ENCODE measurements at places on chromosomes 6 and 20. TPM values are rescaled to one million over a fixed set of nuclear protein-coding genes. Genes with fewer than 3 reads are reported as not detected.

SDC4 gene
- total RNA-seq: 7.5 TPM

VWA7 gene
- 5.4 TPM for total RNA-seq

RBL1 gene
- 48.9 TPM for total RNA-seq

- DNase-seq: no peak
These were observed 106.7 kb downstream of the MAP3K5 start for GRCh38 chr6:136685540-136686108.

- DNase-seq: no peak
These were observed 306.9 kb downstream of the QKI start for GRCh38 chr6:163721435-163721834.

LKAAEAR1 gene
- total RNA-seq: 0.44 TPM

DNA sequence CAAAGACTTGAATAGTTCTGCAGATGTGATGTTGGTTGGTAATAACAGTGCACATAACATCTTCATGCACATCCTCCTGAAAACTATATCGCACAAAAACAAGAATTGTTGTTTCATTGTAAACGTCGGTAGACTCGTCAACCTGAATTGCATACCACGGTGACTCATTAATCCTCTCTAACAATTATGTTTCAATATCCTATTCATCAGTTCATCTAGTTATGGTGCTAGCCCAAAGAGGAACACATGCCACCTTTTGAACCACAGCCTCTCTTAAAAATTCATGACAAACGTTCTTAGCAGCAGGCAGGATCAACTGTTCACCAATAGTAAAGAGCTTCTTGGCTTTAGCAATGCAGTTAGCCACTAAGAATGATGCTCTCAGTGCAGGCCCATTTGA lies 25.0 kb downstream of the CRYBG1 start:
- no peak for DNase-seq

DNA sequence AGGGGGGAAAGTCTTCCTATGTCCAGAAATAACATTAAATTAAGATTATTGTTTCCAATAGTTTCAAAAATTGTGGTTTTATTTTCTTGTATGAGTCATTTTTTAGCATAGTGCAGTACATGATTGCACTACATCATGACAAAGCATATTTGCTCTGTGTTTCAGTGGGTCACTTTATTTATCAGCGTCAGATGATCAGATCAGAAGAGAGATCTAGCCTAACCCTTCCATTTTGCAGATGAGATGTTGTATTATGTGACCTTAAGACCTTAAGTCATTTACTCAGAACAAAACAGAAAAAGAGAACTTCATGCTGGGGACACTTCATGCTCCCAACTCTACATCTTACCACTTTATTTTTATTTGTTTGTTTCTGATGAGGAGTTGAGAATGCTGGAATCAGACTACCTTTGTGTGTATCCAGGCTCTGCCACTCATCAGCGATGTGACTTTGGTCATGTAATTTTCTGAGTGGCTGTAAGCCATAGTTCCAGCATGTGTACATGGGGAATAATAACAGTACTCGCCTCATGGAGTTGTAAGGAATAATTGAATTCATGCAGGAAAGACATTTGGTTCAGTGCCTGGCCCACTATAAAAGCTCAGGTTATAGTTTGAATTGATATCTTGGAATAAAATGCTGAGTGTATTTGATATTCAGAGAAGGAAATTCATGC lies 13.5 kb downstream of the EYA4 start:
- DNase-seq: no peak

DNA sequence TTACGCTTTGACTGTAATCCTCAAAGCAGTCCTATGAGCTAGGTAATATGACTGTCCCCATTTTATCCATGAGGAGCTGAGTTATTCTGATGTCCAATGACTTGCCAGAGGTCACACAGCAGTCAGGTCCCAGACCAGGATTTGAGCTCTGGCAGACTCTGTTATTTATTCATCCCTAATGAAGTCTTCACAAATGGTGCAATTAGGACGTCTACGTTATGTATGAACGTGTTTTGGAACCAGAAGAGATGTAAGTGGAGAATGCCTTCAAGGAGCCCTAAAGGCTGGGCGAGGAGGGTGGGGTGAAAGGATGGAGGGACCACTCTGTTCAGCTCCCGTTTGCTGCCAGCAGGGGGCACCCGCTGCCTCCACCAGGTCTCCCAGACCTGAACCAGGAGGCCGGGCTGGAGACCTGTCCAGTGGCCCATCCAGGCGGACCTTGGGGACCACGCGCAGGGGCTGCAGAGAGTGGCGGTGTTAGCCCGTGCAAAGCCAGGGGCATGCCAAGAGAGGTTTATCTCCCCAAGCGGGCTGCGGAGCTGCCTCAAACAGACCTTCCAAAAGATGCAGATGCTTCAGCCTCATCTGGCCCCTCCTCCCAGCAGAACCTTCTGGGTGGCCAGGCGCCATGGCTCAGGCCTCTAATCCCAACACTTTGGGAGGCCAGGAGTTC lies 15.2 kb upstream of the ZNF335 start:
- DNase-seq: peak; percentile 79

GRCh38 chr6:1834207-1834606 lies 224.5 kb downstream of the FOXC1 start:
- no peak for DNase-seq

GRCh38 chr6:23308166-23308565 lies 738.8 kb downstream of the HDGFL1 start:
- no peak for DNase-seq

DNA sequence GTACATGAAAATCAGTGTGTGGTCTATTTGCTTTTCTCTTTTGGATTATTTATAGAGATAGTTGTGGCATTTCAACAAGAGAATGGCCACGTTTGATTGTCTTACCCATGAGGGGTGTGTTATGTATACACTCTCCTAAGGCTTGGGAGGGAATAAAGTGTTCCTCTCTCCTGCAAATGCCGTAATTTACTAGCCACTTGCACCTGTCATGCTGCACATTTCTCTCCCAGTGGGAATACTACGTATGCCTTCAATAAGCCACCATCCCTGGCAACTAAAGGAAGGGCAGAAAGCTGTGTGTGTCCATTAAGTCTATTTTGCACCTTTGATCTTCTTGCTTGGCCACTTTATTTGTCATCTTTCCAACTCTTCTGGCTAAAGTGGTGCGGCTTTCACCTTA lies 541.2 kb downstream of the QKI start:
- no peak for DNase-seq

DNA sequence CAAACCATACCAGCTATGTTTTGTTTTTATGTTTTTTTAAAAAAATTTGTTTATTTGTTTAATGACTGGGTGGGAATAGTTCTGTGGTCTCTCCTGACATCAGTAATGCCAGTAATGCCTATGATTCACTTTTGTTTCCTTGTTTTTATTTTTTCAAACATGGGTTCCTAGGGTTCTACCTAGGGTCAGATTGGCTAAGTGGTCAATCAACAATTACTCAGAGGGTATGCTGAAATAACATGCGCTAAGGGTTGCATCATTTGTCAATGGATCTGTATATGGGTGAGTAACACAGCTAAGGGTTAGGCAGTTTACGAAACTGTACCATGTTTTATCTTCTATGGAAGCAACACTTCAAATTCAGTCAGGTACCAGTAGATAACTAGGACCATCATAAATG lies 583.8 kb upstream of the GJE1 start:
- DNase-seq: no peak

DNA sequence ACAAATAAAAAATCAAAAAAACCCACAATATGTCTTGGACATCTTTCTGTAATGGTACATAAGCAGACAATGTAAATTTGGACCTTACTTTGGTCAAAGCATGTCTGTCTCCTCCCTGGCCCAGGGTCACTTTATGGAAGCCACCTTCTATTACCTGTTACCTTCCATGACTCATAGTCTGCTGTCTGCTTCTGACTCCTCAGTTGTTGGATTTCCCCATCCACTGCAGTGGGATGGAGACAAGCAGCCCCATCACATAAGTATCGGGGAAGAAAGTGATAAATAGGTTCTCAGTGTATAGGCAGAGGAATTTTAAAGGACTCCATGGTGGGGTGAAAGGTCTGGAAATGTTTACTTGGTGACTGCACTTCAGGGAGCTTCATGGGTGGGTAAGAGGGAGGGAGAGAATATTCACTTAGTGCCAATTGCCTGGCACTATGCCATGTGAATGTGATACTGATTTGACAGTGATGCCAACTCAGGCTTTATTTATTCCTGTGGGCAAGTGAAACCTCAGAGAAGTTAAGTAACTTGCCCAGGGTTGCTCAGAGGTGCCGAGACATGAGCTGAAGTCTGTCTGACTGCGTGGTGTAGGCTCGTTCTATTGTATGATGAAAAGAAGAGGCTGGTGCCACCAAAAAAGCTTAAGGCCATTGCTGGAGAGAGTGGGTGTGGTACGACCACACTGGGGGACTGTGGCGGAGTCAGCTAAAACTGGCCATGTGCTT lies 175.6 kb upstream of the RNF24 start:
- no peak for DNase-seq

- no peak for DNase-seq
These were observed 97.9 kb downstream of the MAFB start for GRCh38 chr20:40591119-40591518.

DNA sequence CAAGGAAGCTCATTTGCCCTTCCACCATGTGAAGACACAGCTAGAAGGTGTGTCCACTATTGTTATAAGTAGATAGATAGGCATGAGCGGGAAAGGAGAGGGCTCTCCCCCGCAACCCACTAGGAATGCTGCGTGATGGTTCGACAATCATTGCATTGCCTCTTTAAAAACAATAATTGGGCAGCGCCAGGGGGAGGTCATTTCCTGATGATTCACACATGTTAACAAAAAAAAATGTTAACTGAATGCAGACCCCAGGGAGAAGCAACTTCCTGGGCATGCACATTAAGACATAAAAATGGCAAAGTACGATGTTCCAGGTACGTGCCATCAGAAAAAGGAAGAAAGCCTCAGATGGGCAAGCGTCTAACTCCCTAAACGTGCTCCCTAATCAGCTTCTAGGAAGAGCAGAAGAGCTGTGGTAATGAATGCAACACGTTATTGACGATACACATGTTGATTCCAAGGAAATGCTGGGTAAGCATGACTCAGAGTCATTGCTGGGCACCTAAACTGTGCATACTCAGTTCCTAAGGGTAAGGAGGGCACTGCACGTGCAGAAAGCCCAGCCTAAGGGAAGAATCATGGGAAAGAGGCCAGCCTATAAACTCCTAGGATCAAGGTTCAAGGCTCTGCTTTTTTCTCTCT lies 113.7 kb downstream of the FAM217A start:
- no peak for DNase-seq

GRCh38 chr6:142222022-142222421 lies 75.0 kb downstream of the VTA1 start:
- DNase-seq: no peak

DNA sequence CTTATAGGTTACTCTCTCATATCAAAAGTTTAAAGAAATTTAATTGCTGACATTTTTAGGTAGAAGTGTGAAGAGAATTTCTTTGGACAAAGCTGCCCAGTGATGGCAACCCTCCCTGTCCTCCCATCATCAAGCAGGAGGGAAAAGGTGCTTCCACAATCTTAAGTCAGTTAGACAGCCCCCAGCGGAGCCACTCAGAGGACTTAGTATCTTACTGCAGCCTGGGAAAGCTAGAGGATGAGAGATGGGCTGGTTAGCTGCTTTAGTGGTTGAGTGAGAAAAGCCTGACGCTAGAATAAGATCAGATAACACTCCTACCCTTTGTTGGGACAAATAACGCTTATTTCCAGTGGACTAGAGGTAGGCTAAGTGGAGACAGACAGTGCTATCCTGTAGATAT lies 227.1 kb downstream of the RFPL4B start:
- DNase-seq: no peak

GRCh38 chr6:158624684-158625682 lies 19.6 kb downstream of the DYNLT1 start:
- DNase-seq: no peak

DZANK1 gene
- total RNA-seq: 1.7 TPM

RNF144B gene
- 1.7 TPM for total RNA-seq

SLPI gene
- not detected for total RNA-seq

HLA-DRA gene
- total RNA-seq: 58.8 TPM

HAO1 gene
- total RNA-seq: not detected

- no peak for DNase-seq
These were observed 1068.3 kb downstream of the KHDRBS2 start for GRCh38 chr6:61217714-61218113.

- no peak for DNase-seq
These were observed 78.5 kb downstream of the CBFA2T2 start for GRCh38 chr20:33568378-33568777.

DNA sequence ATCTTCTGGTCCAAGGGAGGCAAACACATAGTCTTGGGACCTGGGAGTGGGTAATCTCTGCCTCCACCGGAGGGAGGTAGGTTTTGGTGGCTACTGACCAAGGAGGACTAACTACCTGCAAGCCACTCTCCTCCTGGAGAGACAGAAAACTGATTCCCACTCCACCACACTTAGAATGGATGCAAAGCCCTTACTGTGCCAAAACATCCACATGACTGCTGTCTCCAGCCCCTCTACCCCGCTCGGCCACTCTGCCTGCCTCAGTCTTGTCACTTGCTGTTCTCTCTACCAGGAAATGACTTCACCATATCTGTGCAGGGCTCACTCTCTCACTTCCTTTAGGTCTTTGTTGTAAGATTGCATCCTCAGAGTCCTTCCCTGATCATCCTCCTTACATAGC lies 129.5 kb upstream of the ARG1 start:
- DNase-seq: peak; percentile 33

DNA sequence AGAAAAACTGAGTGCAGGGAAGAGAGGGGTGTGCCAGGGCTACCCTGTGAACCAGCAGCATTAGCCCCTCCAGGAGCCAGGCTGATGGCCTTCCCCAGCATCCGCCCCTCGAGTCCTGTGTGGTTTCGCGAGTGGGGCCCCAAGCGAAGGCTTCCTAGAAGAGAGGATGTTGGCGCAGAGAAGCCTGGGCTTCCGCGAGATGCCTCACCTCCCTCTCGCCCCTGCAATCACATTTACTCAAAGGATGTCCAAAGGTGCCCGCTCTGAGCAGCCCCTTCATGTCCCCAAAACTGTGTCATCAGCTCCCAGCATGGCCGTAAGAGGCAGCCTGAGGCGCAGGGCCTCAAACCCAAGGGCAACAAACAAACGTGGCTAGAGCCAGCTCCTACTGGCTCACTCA lies 111.7 kb downstream of the PREX1 start:
- DNase-seq: peak; percentile 60

PYGB gene
- 28.7 TPM for total RNA-seq

DNA sequence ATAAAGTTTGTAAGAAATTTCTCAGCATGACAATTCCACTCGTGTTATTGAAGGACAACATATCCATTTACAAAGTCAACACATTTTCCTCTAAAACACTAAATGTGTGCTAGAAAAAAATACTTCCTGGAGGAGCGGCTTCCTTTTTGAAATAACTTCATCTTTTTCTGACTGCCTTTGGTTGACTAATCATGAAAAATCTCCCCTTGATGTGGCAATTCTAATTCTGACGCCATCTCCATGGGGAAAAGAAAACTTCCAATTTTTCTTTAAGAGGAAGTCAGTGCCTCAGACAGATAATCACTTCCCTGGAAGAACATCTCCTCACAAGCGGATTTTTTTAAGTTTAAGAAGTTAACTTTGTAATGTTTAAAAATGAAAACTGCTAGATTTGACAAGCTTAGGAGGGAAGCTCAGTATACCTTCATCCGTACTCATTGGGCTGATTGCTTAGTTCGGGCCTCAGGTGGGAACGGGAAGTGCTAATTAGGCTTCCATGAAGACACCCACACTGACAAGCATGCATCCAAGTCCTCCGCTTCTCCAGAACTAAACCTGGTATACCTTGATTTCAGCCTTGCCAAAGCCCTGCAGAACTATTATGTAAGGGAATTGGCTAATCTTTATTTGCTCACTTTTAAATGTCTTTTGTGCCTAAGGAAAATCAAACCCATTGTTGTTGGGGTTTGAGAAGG lies 35.1 kb upstream of the DUSP22 start:
- no peak for DNase-seq
